ENCODE measurements at places on chromosomes 3 and 15. TPM values are rescaled to one million over a fixed set of nuclear protein-coding genes. Genes with fewer than 3 reads are reported as not detected.

- DNase-seq: no peak
- no peaks in the 10 kb centered on the region for H3K36me3 ChIP-seq
- H3K4me3 ChIP-seq: no peak overlapping the region
- no peak overlapping the region for H3K27ac ChIP-seq
- H3K27me3 ChIP-seq: no peaks in the 10 kb centered on the region
These were observed 99.9 kb downstream of the TLE3 start for GRCh38 chr15:69997813-69998212.

GRCh38 chr3:116833202-116833601 lies 123.6 kb downstream of the TUSC7 start:
- H3K27ac ChIP-seq: no peak overlapping the region
- H3K4me1 ChIP-seq: no peaks in the 10 kb centered on the region
- no peak overlapping the region for H3K4me3 ChIP-seq
- no peaks in the 10 kb centered on the region for H3K27me3 ChIP-seq
- H3K36me3 ChIP-seq: no peaks in the 10 kb centered on the region
- DNase-seq: no peak

- no peaks in the 10 kb centered on the region for H3K36me3 ChIP-seq
- no peak overlapping the region for H3K4me3 ChIP-seq
- H3K27me3 ChIP-seq: no peaks in the 10 kb centered on the region
- no peak for DNase-seq
- no peaks in the 10 kb centered on the region for H3K4me1 ChIP-seq
These were observed 63.3 kb upstream of the SEC61A1 start for GRCh38 chr3:127988770-127989557.

- no peak overlapping the region for H3K27ac ChIP-seq
- H3K4me1 ChIP-seq: no peaks in the 10 kb centered on the region
- no peaks in the 10 kb centered on the region for H3K27me3 ChIP-seq
- no peak for DNase-seq
- H3K4me3 ChIP-seq: no peak overlapping the region
- H3K36me3 ChIP-seq: no peaks in the 10 kb centered on the region
These were observed 44.6 kb downstream of the P3H2 start for GRCh38 chr3:190076136-190076535.

DNA sequence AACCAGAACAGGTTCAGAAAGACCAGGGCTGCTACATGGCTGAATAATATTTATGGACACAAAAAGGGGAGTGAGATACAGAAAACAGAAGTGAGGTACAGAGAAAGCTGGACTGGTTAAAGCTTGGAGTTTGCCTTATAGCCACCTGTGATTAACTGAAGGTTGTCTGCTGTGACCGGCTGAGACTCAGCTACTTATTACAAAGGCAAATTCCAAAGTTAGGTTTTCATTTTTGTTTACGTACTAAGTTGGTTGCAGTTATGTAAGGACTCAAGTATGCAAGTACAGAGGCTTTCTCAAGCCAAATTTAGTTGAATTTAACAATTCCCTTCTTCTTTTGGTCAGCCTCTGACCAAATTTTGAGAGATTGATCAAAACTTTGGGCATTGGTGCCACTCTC lies 264.6 kb downstream of the THSD4 start:
- DNase-seq: no peak
- H3K4me1 ChIP-seq: peaks cover 4% of the 10 kb centered on the region
- H3K4me3 ChIP-seq: no peak overlapping the region
- no peaks in the 10 kb centered on the region for H3K36me3 ChIP-seq
- H3K27ac ChIP-seq: no peak overlapping the region

DUOXA2 gene
- not detected for polyA plus RNA-seq

CLRN1 gene
- polyA plus RNA-seq: not detected

C3orf49 gene
- polyA plus RNA-seq: not detected

CDC25A gene
- polyA plus RNA-seq: not detected

IL12A gene
- 0.24 TPM for polyA plus RNA-seq

All from naive thymus-derived CD4-positive, alpha-beta T cell (primary cell).